Prostate gland (tissue), 2 donors: ENCODE measurements at places on chromosomes 2 and 18.
A peak's percentile ranks its signal among the peaks of the same experiment; 100 is the strongest.

DNA sequence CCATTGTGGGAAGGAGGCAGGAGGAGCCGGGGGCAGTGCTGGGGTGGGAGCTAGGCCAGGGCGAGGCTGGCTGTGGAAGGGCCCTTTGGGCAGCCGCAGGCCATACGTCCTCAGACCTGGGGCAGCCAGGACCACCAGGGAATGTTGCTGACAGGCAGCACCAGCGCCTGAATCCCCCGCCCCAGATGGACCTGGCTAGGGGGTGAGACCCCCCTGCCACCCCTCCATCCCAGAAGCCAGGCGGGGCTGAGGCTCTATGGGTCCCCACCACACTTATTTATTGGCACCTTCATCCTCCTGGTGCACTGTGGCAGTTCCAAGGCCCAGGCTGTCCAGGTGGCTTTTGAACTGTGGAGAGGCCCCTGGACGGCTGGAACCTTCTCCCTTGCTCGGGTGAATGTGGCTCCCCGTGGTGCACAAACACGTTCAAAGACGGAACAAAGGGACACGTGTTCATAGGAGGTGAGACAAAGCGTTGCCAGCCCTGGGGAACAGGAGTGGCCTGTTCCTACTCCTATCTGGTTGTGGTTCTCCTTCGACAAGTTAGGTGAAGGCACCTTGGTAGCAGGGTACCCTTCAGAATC, 35.1 kb downstream of the RAMP1 start:
- DNase-seq: no peak

GRCh38 chr2:57902578-57902977, 144.0 kb upstream of the VRK2 start:
- no peak for DNase-seq

DNA sequence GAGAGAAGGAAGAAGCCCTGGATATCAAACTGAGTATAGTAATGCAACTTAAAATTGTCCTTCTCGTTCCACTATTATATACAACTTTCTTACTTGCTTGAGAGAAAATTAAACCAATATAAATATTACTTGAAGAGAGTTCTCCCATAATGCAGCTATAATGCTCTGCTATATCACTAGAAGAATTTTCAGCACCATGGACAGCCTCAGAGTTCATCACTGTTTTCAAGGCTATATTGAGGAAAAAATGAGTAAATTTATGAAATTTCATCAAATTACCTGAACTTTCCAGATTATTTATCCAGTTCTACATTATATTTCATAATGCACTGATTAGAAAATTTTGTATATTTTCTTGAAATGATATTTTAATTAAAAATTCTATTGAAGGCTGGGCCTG, 1053.5 kb upstream of the FAM98A start:
- no peak for DNase-seq

GRCh38 chr2:20882466-20883170, 59.7 kb upstream of the LDAH start:
- no peak for DNase-seq

GRCh38 chr18:38980420-38980819, 1414.8 kb upstream of the CELF4 start:
- DNase-seq: no peak

DNA sequence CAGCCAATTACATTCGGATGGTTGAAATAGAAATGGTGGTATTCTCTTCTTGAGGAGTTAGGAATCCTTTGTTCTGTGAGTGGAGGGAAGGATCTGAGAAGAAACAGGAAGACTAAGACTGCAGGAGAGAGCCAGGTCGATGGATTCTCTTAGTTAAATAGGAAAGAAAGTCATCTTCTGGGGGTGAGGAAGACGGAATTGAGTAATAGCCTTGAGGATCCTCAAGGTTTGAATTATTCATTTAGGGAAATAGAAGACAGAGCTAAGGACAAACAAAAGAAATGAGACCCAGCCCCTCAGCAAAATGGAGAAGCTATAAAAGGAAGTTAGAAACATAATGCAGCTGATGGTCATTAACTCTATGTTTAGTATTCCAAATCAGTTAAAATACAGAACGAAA, 1.8 kb downstream of the LAPTM4A start:
- no peak for DNase-seq

- no peak for DNase-seq
Observed at GRCh38 chr2:62743506-62743905, 38.0 kb downstream of the EHBP1 start.

GRCh38 chr2:107358362-107358761, 468.3 kb upstream of the RGPD4 start:
- no peak for DNase-seq

DNA sequence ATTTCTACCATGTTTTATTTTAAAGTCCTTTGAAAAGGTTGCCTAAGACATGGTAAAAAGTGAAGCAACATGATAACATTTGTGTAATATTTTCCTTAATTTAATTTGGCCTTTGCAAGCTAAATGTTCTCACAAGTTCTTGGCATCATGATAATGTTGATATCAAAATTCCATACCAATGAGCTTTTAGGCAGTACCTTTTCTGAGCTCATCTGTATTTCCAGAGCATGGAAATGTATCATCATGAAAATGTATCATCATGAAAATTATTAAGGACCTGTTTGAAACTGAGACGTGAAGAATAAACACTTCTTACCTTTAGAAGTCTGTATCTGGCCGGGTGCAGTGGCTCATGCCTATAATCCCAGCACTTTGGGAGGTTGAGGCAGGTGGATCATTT, 73.8 kb downstream of the VWC2L start:
- DNase-seq: no peak

- DNase-seq: peak; percentile 71
Observed at GRCh38 chr18:48922801-48923730, 27.7 kb downstream of the SMAD7 start.

- no peak for DNase-seq
Observed at GRCh38 chr2:240292619-240293525, 142.6 kb upstream of the GPC1 start.

GRCh38 chr2:113102133-113102532, 25.3 kb upstream of the IL1RN start:
- no peak for DNase-seq

DNA sequence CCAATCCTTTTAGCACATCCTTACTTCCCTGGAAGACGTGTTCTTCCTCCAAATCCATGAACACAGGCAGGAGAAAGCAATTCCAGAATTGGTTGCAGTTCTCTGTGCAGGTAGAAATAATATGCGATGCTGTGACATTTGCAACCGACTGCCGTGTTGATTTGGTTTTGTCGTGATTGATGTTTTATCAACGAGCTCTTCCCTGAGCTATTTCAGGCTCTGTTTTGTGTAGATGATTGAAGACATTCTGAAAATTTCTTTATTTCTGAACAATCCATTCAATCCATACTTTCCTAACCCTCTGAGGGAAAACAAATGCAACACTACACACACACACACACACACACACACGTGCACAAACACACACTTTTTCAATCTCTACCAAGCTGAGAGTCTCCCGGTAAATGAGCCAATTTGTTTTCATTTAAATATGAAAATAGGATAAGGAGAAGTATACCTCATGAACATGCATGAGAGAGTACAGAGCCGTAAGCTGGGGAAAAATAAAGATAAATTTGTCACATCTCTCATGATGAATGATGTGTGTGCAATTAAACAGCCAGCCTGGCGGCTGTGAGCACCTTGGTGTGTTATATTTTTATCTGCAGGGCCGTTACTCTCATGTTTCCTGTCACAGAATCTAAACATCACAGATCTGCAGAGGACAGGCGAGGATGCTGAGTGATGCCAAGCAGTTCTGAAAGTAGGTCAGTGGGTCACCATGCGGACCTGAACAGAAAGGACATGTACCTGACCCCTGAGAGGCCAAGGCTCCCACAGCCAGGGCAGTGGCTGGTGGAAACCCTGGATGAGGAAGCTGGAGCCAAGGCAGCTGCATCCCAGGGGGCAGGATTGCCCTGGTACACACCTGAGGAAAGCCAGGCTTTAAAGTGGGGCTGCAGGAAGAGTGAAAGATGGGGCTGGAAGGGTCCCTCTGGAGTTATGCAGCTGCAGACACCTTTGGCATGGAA, 64.8 kb downstream of the PDCL3 start:
- no peak for DNase-seq

- no peak for DNase-seq
Observed at GRCh38 chr2:205763708-205764211, 81.5 kb downstream of the NRP2 start.

DNA sequence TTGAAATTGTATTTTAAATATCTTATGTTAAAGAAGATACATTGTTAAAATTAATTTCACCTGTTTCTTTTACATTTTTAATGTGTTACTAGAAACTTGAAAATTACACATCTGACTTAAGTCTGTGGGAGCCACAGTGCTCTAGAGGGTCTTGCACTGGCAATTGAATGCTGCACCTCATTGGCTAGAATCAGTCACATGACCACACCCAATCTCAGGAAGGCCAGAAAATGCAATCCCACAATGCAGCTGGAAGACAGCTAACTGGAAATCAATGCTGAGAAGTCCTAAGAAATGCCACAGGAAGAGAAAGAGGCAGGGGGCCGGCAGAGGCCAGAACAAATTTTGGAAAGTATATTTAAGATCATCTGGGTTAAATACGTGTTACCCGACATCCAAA, 189.2 kb upstream of the POU3F3 start:
- DNase-seq: no peak

DNA sequence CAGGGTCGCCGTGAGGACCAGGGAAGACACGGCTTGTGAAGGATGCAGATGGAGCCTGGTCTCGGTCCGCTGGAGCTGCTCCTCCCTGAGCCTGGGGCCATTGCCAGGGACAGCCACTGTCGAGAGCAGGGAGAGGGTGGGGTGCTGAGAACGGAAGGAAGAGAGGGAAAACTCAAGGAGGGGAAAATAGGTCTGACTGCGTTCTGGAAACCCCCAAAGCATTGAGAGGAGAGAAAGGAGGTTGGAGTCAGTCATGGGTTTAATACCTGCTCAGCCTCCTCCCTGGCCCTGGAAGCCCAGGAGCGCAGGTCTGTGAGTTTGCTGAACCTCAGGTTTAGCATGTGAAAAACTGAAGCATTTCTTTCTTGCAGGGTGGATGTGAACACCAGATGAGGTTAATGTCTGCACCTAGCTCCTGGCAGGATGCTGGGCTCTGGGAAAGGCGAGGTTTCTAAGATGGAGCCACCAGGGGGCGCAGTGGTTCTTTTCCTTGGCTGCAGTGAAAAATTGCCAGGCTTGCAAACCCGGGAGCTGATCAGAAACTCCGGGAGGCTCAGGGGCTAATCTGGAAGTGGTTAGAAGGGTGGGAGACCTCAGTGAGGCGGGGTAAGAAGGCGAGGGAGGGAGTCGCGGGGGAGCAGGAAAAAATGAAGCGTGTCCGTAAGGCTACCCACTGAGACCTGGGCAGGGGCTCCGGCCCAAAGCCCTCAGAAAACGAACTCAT, 33.6 kb upstream of the RNF149 start:
- DNase-seq: peak; percentile 51

GRCh38 chr18:78725426-78725825, 254.2 kb upstream of the SALL3 start:
- no peak for DNase-seq

DNA sequence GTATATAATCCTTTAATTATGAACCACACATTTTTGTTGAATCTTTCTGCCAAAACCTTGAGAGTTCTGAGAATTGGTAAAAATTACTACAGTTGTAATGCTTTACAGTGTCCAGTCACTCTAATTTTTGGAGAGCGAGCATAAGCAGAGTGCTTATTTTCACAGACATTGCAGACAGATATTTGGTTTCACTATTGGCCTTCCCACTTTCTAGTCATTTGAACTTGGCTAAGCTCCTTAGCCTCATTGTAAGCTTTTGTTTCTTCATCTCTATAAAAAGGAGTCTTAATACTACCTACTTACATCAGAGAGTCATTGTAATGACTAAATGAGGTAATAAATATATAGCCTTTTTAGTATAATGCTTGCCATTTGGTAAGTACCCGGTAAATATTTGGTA, 80.4 kb downstream of the LCLAT1 start:
- DNase-seq: no peak

DNA sequence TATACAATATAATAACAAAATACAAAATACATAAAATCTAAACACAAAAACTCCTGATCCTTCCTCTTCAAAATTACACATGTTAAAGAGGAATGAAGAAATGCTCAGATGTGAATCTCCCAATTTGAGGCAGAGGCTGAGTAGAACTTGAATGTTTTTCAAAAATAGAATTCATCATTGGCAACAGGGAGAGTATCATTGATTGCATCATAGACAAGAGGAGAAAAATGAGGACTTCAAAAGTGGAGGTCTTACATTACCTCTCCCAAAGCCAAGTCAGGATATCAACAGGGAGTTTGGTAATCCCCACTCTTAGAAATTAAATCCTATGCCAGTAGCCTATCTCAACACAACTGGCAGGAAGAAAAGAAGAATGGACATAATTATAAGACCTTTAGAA, 2023.9 kb upstream of the CELF4 start:
- no peak for DNase-seq

DNA sequence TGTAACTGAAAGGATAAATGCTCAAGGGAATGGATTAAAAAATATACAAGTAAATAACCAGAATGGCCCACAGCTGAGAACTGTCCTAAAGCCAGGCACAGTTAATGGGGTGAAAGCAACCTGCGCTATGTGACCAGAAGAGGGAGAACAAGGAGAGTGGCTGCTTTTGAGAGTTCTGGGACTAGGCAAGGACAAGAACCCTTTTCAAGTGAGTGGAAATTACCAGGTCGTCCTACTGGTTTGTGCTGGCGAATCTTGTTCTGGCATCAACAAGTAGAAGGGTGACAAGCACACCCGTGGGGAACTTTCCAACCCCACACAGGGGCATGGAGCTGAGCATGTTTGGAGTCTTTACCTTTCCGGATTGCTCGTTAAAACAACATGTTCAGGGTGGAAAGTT, 82.8 kb downstream of the TMEM17 start:
- no peak for DNase-seq

GRCh38 chr2:201996679-201997314, 36.9 kb upstream of the FZD7 start:
- DNase-seq: peak; percentile 16

DNA sequence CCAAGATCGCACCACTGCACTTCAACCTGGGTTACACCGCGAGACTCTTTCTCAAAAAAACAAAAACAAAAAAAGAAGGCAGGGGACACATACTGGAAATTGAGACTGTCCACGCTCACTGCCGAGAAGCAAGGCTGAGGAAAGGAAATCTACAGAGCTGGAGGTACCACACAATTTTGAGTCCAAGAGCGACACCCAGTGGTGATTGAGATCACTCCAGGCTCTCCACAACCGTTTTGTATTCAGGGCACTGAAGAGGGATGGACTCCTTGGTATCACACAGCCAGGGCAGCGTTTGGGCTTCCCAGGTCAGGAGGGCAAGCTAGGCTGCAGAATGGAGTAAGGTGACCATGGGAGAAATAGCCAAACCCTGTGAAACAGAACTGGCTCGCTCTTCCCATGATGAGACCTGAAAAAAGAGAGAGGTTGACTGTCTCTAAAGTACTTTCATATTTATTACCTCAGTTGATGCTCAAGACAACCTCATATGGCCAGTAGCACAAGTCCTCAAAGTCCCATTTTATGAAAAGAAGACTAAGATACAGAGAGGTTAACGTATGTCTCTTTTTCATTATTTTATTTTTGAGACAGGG, 74.5 kb upstream of the YPEL5 start:
- DNase-seq: peak; percentile 49
